RWPE1 (cell line): ENCODE measurements at places on chromosomes 7 and 10.
A peak's percentile ranks its signal among the peaks of the same experiment; 100 is the strongest.

GRCh38 chr10:70148516-70148915 is 2.0 kb upstream of the TYSND1 start:
- DNase-seq = no peak

DNA sequence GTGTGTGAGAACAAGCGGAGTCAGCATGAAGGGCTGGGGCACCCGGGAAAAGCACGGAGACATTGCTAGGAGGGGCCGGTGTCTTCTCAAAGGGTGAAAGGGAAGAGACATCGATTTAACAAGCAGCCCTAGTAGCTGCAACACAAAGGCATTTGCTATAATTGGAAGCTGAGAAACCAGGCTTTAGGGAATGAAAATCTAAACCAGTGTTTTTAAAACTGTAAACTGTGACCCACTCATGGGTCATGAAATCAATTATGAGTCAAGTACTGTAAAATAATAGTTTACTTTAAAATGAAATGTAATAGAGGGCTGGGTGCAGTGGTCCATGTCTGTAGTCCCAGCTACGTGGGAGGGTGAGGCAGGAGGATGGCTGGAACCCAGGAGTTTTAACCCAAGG is 128.7 kb upstream of the RHEB start:
- DNase-seq = no peak

GRCh38 chr7:42720991-42721796 is 190.7 kb downstream of the C7orf25 start:
- no peak for DNase-seq

GRCh38 chr10:70038923-70039322 is 13.7 kb upstream of the MACROH2A2 start:
- no peak for DNase-seq

- DNase-seq = no peak
Measured at GRCh38 chr7:28477041-28477442, 64.7 kb downstream of the CREB5 start.

DNA sequence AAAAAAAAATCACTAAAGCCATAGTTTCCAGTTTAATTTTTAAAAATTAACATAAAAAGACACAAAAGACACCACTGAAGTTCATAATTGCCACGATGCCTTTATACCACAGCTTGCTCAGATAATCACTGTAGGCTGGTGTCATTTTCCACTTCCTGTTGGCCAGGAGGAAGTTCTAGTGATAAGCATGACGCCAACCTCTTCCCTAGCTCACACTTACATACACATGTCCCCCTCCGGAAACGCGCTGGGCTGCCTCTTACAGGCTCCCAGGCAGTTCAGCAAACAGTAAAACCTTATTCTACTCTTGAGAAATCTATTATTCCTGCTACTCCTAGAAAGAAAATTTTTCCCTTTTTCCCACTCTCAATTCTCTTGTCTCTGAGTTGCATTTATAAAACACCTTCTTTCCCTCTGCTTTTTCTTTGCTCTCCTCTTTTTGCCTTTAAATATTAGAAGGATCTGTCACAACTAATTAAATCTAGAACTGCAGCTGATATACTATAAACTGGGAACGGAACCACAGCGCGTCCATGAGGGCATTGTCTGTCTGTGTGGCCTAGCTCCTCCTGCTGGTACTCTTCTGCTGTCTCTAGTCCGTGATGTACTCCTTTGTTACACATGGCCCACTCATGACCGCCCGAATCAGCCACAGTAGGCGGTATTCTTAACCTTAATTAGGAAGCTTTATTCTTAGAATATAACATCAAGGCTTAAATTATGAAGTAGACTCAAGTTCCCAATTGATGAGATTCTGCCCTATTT is 664.9 kb downstream of the CNTNAP2 start:
- DNase-seq = no peak

DNA sequence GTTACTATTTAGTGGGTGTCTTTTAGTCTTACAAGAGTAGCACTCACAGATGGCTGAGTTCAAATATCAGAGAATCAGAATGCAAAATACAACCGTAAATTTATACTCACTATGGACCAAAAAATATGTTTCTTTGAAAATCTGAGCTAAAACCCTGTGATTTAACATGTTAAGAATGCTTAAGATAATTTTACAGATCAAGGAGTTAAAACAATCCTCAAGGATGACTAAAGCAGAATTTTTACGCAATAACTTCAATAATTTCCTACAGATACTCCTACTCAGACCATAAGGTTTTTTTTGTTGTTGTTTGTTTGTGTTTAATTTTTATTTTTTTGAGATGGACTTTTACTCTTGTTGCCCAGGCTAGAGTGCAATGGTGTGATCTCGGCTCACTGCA is 47.9 kb upstream of the CCDC6 start:
- no peak for DNase-seq

DNA sequence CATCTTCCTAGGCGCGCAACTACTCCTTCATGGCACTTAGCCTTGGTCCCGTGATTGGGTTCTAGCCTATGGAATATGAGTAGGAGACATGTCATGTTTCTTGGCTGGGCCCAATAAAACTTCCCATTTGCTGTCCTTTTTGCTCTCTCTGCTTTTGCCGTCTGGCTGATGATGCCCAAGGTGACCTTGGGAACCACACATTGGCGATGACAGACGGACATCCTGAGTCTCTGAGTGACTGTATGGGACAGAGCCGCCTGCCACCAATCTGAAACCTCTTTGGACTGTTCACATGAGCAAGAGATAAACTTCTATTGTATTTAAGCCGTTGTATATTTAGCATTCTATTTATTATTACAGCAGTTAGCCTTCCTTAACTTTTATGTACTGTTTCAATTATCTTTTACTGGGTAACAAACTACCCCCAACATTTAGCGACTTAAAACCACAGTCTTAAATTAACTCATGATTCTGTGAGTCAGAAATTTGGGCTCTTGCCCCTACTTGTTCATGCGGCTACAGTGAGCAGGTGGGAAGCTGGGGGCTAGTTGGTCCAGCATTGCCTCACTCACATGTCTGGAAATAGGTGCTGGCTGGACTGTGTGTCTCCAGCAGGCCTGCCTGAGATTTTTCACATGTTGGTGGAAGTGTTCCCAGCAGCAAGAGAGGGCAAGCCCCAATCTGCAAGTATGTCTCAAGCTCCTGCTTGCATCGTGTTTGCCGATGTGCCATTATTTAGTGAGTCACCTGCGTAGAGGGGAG is 71.7 kb downstream of the NOD1 start:
- DNase-seq = peak; percentile 83

DNA sequence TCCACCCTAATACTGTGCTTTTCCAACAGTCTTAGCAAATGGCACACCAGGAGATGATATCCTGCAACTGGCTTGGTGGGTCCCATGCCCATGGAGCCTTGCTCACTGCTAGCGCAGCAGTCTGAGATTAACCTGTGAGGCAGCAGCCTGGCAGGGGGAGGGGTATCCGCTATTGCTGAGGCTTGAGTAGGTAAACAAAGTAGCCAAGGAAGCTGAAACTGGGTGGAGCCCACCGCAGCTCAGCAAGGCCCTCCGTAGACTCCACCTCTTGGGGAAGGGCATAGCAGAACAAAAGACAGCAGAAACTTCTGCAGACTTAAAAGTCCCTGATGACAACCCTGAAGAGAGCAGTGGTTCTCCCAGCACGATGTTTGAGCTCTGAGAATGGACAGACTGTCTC is 399.0 kb downstream of the CCSER2 start:
- DNase-seq = no peak

DNA sequence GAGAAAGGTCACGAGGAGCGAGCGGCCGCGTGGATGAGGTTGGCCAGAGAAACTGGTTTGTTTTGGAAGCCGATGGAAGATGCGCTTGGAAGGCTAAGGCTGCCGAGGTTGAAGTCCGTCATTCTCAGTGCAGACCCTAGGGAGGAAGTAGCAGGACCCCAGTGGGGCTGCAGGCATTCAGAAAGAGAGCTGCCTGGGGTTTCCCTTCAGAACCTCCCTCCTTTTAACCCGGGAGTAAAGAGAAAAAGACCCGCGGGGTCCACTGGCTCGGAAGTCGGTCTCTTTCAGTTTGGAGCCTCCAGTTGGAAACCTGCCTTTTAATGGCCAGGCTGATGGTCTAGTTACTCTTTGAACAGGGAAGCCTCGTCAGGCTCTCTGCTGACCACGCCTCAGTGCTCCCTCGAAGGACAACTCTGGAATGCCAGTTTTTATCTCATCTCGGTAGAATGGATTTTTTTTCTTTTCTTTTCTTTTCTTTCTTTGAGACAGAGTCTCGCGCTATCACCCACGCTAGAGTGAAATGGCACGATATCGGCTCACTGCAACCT is 188.6 kb downstream of the CUX1 start:
- no peak for DNase-seq

- peak; percentile 19 for DNase-seq
Measured at GRCh38 chr10:27819781-27820531, 74.3 kb upstream of the MKX start.

DNA sequence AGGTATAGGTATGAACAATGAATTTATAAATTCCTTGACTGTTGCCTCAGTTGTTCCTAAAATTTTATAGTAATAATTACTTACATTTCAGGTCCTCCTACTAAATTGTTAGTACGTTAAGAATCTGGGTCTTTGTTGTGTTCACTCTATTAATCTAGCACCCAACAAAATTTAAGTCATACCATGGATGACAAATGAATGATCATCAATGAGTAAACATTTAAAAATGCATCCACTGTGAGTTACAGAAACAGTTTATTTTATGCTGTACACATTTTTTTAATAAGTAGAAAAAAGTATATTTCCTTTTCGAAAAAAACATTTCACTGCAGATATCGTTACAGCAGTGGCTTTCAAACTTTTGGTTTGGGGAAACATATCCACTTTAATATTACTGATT is 265.2 kb downstream of the PCLO start:
- DNase-seq = no peak

DNA sequence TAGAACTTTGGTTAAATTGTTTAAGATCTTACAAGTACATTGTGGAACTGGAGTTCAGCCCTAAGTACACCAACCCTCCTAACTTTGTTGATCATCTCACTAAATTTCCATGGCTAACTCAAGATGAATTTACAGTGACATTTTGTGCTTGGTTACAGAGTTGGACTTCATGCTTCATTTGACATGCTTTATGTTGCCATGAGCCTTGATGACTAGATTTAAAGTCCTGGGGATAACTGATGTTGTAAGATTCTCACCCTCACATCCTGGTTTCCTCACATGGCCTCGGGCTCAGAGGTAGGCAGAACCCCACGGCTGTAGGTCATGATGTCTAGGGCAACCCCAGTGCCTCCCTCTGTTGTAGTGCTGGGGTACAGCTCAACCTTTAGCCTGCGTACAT is 397.2 kb upstream of the IGFBP3 start:
- DNase-seq = no peak

DNA sequence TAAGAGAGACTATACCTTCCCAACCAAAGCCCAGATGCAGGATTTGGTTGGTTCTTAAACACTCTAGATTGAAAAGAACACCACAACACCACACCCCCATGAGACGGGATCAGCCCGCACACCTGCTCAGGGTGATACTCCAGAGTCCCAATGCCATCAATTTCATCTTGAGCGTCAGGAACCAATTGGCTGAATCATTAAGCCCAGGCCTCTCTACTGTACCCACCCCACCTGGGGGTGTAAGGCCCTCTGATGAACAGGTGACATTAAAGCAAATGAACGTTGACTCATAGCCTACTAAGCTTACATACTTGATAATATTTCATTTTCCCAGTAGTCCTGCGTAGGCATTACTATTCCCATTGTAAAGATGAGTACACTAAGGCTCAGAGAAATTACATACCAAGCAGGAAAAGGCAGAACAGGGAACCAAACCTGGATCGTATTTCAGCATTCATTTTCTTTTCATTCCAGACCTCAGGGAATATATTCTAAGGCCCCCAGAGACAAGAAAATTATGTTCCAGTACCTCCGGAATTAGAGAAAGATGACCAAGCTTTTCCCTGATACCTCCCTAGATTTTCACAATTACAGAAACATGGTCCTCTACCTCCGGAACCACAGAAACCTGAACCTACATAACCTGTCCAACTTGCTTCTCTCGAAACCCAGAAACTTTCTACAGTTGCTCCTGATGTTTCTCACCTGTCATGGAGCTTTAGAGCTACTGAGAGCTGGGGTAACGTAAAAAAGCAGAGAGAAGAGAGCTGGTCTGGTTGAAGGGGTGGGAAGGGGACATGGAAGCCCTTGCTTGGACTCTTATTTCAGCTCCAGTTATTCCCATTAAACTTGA is 43.1 kb upstream of the KDM7A start:
- no peak for DNase-seq

DNA sequence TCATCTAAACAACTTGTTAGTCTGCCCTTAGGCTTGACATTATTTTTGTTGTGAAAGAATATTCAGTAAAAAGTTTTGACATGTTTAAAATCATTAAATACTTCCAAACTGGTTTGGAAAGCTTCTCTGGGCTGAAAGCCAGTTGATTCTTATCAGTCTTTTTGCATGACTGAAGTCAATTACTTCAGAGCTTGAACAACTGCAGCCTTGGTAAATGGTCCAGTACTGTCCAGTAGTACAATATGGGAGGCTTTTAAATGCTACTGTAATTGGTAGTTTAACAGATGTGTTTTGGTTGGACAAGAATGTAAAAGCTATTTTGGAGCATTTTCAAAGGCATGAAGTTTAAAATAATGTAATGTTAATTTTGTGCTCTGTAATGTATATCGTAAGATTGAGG is 103.4 kb downstream of the SDK1 start:
- DNase-seq = peak; percentile 38

DNA sequence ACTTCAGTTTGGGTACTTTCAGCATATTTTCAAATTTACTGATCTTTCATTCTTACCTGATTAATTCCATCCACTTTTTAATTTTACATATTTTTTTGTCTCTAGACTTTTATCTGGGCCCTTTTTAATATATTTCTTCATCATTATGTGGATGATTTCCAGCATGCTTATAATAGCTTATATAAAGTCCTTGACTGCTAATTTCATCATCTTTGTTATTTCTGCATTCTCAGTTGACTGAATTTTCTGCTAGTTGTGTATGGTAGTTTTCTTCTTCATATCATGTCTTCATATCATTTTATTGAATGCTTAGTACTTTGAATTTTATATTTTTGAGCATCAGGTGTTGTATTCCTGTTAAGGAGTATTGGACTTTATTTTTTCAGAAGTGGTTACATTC is 39.6 kb downstream of the STAM start:
- no peak for DNase-seq

GRCh38 chr7:50349963-50350944 is 45.7 kb downstream of the IKZF1 start:
- DNase-seq = no peak

DNA sequence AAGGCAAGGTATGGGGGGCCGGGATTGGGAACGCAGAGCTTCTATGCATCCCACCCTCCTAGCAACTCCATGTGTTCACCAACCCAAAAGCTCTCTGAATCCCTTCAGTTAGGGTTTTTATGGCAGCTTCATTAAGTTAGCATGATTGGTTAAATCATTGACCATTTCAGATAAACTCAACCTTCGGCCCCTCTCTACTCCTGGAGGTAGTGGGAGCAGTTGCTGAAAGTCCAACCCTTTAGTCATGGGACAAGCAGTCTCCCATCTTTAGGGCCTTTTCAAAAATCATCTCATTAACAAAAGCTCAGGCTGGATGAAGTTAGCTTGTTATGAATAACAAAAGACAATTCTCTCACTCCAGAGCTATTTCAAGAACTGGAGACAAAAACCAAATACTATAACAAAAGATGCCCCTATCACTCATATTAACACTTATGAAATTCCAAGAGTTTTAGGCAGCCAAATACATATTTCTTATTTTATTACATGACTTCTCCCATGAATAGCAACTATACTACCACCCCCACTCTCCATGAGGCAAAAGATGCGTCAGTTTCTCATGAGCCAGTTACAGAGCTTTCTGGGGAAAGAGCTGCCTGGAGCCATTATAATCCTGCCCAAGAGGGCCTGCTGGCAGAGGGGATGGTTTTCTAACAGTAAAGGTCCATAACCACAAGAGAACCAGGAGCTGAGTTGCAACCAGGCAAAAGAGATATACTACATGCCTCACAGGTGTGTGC is 44.6 kb downstream of the SLC16A12 start:
- DNase-seq = no peak
